ENCODE measurements at places on chromosomes 4 and X.

- DNase-seq, result no peak
These were observed 29.6 kb downstream of the SLC10A6 start for GRCh38 chr4:86819561-86819960.

GRCh38 chr4:129999156-129999555 lies 903.2 kb downstream of the C4orf33 start:
- DNase-seq, result no peak

GRCh38 chrX:112085149-112085548 lies 2.6 kb upstream of the TRPC5 start:
- no peak for DNase-seq

GRCh38 chr4:14831416-14831815 lies 170.9 kb upstream of the CPEB2 start:
- no peak for DNase-seq

DNA sequence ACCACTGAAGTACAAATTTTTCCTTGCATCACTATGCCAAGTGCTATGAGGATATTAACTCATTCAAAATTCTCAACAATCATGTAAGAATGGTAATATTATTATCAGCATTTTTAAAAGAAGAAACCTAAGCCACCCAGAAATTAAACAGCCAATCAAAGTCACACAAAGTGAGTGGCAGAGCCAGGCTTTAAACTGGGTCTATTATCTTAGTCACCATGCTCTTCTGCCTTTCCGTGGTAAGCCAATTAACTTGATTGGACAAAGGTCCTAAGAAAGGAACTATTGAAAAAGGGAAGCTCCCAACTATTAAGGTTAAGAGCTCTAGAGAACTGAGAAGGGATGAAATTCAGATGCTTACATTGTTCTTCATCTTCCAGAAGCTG lies 111.5 kb downstream of the ASB9 start:
- no peak for DNase-seq

- DNase-seq, result no peak
These were observed 241.9 kb upstream of the SFRP2 start for GRCh38 chr4:154030746-154031145.

GRCh38 chrX:137575596-137576255 lies 9.8 kb downstream of the ZIC3 start:
- no peak for DNase-seq

Data from activated CD4-positive, CD25-positive, alpha-beta regulatory T cell (primary cell).